Nucleus accumbens (tissue), 56 donors: ENCODE measurements at places on chromosomes 6 and 20.

DNA sequence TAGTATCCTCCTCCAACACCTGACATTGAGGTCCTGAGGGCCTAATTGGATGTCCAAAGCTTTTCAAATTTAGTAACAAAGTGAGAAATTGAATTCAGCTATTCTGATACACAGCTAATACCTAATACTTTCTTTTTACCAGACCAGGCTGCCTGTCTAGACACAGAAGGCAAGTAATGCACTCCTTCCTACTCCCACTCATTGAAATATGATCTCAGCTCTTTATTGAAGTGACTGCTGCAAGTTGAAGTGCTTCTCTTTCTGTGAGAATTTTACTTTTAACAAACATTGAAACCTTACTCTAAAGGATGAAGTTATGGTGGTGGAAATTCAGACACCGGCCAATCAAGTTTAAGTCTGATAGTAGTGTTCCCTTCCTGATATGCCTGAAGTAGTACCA lies 90.8 kb upstream of the OGFRL1 start:
- DNase-seq = no peak

GRCh38 chr6:39599341-39599740 lies 125.9 kb downstream of the KIF6 start:
- DNase-seq = no peak

DNA sequence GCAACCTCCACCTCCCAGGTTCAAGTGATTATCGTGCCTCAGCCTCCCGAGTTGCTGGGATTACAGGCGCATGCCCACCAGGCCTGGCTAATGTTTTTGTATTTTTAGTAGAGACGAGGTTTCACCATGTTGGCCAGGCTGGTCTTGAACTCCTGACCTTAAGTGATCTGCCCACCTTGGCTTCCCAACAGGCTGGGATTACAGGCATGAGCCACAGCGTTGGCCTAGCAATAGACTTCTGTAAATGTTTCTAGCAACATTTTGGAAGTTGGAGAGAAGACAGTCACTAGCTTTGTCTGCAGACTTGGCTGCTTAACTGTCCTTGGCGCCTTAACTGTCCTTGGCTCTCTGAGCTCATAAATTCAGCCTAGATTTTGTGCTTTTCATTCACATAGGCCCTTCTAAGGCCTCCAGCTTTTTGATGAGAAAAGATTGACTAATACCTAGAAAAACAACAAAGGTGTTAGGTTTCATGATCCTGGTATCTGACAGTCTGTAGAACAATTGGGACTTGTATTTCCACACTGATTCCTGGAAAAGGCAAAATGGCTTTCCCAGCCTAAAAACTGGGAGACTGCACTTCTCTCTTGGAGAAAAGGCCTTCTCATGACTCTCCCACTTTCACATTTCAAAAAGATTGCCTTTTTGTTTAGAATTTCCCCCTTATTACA lies 49.7 kb downstream of the OR2B2 start:
- no peak for DNase-seq

DNA sequence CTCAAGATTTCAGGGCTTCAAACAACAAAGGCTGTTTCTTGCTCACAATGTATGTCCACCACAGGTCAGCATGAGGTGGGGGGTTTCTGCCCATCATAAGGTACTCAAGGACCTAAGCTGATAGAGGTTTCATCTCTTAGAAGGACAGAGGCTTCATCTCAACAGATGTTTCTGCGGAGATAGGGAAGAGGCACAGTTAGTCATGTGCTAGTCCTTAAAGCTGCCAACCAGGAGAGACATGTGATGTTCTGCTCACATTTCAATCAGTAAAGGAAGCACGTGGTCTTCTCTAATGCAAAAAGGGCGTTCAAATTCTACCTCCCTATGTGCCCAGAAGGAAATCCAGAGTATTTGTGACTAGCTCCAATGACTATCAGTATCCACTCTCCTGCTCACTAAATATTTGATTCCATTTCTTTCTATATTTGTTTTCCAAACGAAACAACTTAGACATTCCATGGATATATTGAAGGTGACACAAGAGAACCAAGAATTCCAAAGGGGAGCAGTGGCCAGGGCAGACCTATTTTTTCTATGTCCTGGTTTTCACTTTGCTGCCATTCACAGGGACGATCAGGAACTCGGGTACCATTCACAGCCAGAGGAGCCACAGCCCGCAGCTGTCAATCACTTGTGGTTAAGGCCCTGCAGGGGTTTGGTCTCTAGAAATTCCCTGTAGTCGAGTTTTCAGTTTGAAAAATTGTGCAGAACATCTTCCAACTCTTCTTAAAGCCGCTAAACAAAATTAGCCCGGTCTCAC lies 173.2 kb upstream of the FOXA2 start:
- DNase-seq = no peak

- DNase-seq = no peak
Measured at GRCh38 chr6:98924647-98925046, 23.1 kb downstream of the FBXL4 start.

GRCh38 chr20:20593447-20594170 lies 118.8 kb downstream of the RALGAPA2 start:
- DNase-seq = no peak

GRCh38 chr6:25302151-25302550 lies 23.0 kb downstream of the CARMIL1 start:
- no peak for DNase-seq

GRCh38 chr6:37576336-37576737 lies 76.6 kb upstream of the CCDC167 start:
- DNase-seq = no peak

DNA sequence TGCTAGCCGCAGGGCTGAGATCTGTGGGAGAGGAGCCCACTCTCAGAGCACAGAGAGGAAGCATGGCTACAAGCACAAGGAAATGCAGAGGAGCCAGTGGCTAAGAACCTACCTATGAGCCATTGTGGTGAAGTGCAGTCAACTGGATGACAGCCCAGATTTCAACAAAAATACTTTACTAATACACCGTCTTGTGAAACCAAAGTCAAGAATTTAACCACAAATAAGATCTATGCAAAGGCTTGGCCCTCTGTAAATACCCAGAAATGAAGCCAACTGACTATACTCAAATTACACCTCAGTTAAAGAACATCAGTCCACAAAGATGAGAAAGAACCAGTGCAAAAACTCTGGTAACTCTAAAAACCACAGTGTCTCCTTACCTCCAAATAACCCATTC lies 40.1 kb upstream of the PTCHD4 start:
- DNase-seq = no peak

DNA sequence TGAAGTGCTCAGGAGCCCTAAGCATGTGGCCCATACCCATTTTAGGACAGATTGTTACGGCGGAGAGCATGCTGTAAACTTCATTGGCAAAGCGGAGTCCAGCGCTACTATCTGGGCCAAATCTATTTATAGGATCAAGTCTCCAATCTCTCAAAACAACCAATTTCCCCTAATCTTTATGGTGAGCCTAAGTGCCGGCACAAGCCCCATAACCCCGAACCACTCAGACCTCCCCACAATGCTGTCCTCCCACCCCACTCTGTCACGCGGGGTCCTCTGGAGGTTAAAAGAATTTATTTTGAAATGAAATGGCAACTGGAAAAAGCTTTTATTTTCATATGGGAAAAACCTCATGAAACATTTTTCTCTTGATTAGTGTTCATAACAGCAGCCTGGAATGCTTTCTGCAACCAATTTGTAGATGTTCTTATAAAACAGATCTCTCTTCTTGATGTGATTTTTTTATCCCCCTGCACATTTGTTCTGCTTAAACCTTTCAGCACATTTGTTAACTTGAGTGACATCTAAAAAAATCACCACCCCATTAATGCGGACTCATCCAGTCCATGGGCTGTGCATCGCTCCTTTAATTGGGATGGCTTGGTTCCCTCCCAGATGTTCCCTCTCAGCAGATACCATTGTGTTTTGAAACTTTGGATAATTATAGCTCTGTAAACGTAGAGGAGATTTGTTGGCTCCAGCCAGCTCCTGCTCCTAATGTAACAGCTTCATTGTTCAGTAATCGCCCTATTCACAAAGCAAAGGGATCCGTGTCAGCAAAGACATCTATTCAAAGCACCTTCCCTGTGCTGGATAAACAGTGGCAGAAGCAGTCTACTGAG lies 323.6 kb downstream of the CD83 start:
- DNase-seq = no peak
